ENCODE measurements at places on chromosomes 3 and 15.

DNA sequence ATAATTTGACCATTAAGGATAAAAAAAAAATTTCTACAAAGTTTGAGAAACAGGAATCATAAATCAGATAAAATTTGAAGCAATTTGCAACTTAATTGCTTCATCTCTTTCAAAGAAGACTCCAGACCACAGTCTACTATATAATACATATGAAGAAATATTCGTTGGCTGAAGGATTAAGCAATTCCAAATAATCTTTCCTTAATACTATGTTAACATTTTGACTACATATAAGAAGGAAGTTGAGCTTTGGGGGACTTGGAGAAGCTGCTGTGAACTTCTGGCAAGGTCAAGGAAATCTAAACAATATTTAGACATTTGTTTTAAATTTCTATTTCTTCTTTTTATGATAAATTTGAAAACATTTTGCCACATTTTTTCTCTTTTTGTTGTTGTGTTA is 13.5 kb upstream of the GABRR3 start:
- DNase-seq: no peak

- DNase-seq: peak; percentile 54
These were observed 17.5 kb downstream of the SHC4 start for GRCh38 chr15:48946074-48946839.

GRCh38 chr3:123552095-123552714 is 32.6 kb downstream of the HACD2 start:
- DNase-seq: no peak

DNA sequence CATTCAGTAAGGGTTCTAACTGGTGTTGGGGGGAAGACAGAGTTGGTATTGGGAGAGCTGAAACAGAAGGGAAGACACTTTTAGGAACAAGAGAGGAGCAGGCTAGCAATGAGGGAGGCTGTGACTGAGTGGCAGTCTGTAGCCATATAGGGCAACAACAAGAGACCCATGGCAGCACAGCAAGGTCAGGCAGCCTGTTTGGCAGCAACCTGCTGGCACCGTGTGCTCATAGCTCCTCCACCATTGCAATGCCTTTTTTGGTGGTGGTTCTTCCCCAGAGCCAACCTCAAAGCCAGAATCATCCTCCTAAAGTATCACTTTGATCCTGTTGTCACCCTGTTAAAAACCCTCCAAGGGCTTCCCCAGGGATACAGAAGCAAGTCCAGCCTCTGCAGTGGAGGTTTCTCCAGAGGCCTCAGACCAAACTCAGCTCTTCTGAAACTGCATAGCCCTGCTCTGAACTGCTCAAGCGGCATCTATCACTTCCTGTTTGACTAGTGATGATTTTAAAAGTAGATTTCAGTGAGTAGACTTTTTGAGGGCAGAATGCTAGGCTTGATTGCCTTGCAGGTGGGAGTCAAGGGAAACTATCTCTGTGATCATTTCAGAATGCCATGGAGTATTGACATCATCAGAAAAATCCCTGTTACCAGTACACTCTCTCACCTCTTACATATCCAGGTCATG is 176.9 kb downstream of the STAC start:
- DNase-seq: no peak

GRCh38 chr3:118986734-118987133 is 47.9 kb downstream of the IGSF11 start:
- no peak for DNase-seq

DNA sequence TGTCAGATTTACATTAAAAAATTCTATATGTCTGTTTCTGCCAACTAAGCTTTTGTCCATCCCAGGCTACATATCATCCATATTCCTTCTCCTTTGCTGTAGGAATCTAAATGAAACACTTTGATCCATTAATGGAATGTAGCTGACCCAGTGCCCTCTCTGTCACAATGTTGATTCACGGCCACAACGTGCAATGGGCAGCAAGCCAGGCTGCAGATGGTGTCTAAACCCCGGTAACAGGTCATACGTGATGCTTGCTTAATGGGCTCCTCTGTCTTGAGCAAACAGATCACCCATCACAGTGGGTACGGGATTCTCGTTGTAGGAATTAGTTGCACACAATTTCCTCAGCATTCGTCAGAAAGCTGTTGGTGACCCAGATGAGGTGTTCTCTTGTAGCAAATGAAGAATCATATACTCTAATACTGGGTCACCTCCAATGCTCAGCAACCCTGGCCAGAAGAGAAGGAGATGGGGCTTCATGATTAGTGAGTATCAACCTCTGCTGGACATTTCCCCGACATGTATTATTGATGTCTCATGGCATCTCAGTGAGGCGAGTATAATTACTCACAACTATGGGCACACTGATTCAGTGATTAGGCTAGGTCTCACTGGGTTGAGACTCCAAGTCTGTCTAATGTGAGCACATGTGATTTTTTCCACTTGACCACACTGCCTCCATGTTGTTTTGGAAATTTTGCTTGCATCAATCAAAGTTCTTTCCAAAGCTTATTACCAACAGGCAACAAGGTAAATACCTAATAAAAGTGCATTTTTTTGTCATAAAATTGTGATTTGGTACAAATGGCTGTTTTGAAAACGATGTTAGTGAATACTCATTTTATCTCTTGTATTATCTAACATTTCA is 12.9 kb upstream of the DCBLD2 start:
- DNase-seq: no peak

DNA sequence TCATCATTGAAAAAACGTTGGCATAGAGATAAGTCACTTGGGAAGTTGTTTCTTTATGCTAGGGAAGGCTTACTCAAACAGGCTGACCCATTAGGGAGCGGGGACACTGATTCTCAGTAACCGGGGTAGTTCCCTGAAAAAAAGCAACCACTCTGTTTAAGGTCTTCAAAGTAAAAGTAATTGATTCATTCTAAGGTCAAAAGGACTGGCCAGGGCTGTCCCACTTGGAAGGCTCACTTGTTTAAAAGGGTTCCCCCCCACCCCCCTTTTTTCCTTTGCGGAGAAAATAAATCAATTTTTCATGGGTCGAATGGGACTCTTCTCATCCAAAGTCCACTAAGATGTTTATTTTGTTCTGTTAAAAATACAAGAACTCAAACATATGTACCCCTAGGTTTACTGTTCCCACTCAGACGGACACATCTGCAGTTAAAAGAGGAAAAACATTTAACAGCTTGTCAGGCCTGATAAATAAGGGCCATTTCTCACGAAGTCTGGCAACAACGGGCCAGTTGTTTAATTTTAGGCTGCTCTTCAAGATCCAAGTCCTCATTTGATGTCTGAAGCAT is 53.0 kb downstream of the ARHGEF3 start:
- DNase-seq: no peak

DNA sequence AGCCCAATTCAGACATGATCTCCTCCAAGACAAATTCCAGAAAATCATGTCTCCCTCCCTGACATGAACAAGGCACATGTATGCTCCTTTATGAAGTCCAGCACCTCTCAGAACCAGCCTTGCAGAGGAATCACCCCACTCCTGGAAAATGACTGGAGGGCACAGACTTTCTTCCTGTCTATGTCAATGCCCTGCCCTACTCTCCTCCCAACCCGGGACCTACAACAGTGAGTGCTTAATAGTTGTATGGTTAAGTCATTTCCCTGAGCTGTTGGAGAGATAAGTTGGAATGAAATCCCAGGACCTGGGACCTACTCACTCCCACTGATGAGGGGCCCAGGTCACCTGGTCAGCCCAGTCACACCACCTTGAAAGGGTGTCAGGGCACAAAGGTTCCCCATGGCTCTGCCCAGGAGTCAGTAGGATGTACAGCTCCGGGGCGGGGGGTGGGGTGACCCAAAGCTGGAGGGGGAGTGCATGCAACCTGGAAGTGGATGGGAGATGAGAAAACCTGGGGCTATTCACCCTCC is 80.1 kb upstream of the HERC1 start:
- DNase-seq: no peak

DNA sequence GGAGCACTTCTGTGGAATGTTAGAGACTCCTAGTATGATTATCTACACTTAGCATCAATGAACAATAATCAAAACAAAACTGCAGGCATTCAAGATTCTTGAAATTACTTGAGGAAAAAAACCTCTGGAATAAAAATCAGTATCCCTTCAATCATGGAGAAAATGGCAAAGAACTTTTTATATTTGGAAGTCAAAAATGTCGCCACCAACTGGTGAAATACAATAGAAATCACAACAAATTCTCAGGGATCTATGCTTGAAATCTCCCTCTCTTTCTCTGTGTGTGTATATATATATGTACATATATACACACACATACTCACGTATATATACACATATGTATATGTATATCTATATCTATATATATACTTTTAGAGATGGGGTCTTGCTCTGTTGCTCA is 378.9 kb upstream of the ALCAM start:
- no peak for DNase-seq

DNA sequence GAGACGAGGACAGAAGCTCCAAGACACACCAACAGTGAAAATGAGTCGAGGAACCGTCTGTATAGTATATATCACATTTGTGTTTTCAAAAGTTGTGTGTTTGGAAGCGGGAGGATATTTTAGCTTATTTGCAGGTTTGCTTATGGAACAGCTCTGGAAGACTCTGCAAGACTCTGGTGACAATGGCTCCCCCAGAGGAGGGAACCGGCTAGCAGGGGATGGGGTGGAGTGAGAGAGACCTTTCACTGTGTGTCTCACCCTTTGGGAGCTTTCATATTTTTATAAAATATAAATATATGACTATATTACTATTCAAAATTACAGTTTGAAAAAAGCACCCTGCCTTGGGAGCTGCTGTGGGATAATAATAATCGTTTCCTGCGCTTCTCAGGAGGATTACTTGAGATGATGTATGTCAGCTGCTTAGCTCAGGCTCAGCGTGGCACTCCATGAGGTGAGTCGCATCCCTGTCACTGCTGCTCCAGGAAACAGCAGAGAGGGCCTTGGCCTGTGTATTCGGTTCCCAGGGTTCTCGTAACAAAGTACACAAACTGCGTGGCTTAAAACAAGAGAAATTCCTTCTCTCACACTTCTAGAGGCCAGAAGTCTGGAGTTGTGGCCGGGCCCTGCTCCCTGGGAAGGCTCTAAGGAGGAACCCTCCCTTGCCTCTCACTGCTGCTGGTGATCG is 183.9 kb downstream of the FAM43A start:
- DNase-seq: peak; percentile 56

DNA sequence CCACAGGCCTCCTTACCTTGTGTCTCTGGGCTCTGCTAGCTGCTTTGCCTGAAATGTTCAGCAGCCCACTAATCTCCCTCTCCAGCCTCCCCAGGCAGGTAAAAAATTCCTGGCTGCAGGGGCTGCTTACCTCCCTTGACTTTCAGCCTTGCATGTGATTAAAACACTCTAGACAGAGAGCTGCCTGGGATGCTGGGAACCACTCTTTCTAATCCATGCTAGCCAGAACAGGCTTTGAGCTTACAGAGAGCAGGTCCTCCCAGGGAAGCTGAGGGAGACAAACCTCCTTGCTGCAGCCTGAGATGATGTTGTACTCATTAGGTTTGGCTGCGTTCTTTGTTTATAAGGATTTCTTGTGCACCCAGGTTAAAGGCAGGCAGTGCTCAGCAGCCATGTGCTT is 33.7 kb upstream of the LIPC start:
- no peak for DNase-seq

- no peak for DNase-seq
These were observed 1.0 kb downstream of the USF3 start for GRCh38 chr3:113695431-113695785.

GRCh38 chr15:68235022-68235421 is 5.5 kb upstream of the CLN6 start:
- no peak for DNase-seq

GRCh38 chr15:90989040-90989768 is 5.1 kb downstream of the PRC1 start:
- DNase-seq: no peak

DNA sequence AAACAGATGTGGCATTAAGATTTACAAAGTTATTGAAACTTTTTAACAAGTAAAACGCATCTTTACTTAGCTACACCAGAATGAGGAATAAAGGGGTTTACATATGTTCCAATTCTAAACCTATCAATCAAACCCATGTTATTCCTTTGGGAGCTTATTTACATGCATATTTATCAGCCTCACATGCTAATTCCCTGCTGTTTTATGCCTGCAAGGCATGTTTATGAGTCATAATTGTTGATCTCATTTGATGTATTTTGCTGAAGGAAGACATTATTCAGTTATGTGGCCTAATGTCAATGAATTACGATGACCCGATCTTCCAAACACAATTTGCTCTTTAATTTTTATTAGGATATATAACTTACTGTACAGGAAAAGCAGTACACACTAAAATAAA is 272.9 kb downstream of the TBC1D5 start:
- no peak for DNase-seq

DNA sequence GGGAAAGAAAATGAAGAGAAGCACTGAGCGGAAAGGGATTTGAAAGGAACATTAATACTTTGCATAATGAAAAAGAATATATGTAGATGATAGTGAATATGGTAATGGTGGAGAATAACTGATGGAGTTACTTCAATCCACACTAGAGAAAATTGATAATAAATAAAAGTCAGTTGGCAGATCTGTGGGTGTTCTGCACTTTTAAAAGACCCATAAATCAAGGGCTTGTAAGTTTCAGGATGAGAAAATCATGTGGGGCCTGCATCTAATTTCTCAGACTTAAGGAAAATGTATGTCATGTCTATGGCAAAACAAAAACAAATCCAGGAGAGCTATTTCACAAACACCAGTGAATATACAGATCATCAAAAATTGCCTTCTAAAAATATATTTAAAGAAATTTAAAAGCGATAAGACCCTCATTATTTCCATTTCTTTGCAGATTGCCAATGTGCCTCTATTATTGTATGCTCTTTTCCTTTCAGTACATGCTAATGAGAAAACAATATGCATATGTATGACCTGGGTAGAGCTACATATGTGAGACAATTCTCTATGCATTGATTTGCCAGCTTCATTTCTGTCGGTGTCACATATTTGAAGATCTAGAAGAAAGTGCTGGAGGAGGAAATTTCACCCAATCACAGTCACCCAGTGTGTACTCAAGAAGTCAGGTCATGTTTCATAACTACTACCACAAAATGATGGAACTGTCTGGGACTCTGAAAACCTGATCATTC is 269.9 kb upstream of the PDZRN3 start:
- DNase-seq: no peak

GRCh38 chr15:97009031-97009431 is 678.5 kb downstream of the NR2F2 start:
- DNase-seq: no peak

DNA sequence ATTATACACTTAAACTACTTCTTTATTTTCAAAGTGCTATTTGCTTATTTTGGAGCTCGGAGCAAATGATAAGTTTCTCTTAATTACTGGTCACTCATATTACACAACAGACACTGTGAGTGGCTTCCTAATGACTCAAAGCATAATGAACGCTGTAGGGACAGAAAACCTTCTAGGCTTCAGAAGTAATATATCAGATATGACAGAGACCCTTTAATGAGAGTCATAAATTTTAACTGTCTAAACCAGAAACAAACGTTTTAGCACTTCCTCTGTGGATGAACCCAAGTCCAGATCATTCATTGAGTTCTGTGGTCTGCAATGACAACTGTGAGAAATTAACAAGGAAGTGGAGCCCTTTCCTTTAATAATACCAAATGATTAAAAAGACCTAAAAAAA is 66.6 kb downstream of the ARPP21 start:
- DNase-seq: no peak
